Progenitor cell of endocrine pancreas (in vitro differentiated cells): ENCODE measurements at places on chromosomes 6 and 20.

GRCh38 chr6:1757131-1757530, 147.4 kb downstream of the FOXC1 start:
- no peak for DNase-seq

DNA sequence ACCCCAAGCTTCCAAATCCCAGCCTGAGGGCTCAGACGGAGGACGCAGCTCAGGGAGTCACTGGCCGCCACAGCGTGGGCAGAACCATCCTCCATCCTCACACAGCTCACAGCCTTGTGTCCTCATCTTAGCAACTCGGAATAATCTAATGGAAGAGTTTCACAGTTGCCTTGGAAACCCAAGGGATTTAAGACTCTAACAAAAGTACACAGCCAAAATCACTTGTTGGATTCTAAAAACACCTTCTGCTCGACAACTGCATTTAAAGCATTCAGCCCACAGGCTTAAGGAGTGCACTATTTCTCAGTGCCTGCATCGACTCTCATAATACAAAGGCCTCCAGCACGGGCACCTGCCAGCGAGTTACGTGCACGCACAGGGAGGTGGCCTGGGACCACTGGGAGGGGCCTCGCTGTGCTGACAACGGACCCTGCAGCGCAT, 45.4 kb downstream of the ZBTB46 start:
- no peak for DNase-seq

GRCh38 chr6:80234401-80234800, 127.9 kb downstream of the BCKDHB start:
- no peak for DNase-seq

GRCh38 chr6:104046426-104046825, 813.3 kb downstream of the HACE1 start:
- DNase-seq: no peak

GRCh38 chr6:7219310-7219709, 93.7 kb downstream of the SSR1 start:
- no peak for DNase-seq

GRCh38 chr20:41094353-41095055, 42.8 kb upstream of the PLCG1 start:
- no peak for DNase-seq

DNA sequence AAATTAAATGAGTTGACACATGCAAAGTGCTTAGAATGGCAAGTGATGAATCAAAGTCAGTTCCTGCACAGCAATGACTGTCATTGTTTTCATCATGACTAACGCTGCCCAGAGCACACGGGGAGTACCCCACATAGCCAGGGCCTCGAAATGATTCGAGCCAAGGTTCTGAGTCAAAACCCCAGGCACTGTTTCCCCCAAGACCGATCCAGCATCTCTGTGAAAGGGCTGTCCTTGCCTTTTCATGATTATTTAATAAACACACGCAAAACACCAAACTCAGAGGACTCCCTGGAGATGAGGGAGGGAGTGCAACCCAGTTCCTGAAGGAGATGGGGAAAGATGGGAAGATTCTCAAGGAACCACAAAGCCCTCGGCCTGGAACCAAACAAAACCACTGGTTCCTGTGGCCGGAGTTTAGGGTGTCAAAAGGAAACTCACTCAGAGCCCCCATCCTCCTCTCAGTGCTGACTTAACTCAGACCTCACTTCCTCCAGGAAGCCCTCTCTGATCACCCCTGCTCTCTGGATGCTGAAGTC, 3.8 kb downstream of the PREX1 start:
- no peak for DNase-seq

- DNase-seq: no peak
Observed at GRCh38 chr6:2817903-2818443, 23.7 kb downstream of the SERPINB1 start.

DNA sequence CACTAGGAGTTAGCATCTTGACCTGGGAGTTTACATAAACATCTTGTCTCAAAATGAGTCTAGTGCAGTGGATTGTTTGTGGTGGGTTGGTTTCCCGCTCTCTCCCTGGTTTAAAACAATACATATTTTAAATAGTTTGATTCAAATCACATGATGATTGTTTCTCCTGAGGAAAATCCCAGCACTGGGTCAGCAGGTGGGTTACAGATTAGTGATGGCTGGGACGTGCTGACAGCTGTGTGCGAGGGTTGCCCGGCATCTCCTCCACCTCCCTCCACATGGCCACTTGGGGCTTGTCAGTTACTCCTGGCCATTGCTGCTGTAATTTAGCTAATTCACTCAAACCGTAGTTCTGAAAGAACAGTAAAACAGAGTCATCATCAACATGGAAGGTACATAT, 306.4 kb upstream of the CITED2 start:
- DNase-seq: no peak

DNA sequence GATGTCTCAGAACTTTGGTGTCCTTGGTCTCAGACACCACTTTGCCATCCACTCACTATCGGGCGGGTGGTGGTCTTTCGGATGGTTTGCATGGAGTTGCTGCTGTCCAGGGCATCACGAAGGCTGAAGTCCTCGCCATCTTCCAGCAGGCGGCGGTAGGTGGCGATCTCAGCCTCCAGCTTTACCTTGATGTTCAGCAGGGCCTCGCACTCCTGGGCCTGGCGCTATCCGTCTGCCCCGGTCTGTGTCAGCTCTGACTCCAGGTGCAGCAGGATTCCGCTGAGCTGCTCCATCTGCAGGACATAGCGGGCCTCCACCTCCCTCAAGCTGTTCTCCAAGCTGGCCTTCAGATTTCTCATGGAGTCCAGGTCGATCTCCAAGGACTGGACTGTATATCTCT, 36.0 kb downstream of the ZNF311 start:
- no peak for DNase-seq

DNA sequence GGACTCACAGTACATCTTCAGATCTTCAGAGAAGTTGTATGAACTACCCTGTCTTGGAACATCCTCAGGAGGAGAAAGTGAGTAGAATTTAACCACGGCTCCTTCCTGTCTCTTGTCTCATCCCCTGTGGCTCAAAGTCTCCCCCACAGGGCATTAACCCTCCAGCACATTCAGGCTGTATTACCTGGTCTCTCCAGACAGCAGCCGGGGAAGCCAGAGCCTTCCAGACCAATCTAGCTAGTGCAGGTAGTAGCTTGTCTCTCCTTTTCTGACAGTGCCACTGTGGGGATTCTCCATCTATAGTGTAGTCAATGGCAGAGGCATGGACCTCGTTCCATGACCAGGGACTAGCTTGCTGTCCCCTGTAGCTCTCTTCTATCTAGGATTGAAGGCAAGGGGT, 16.9 kb upstream of the ELMO2 start:
- no peak for DNase-seq

DNA sequence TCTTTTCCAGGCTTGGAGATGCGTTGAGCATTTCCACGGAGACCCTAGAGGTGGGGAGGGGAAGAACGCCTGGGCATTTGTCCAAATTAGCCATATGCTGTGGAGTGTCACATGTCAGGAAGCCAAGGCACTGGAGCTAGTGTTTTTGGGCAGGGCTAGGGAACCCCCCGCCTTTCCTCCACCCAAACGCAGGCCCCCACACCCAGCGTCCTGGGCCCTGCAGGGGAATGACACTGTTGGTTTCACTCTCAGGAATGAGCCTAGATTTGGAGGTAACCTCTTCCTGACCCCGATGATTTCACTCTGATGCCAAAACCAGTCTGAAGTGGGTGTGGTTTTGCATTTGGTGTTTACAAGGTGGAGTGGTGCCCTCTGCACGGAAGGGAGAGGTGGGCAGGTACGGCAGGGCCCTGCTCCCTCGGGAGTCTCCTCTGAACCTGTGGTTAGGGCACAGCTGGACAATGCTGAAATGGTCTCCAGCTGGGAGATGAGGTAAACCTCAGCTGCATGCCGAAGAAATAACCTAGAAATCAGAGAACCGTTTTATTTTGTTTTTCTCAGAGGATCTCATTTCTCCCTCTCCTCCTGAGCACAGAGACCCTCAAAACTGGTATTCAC, 29.5 kb downstream of the MTHFD1L start:
- DNase-seq: no peak

- no peak for DNase-seq
Observed at GRCh38 chr20:9027626-9028025, 41.3 kb upstream of the PLCB4 start.

- no peak for DNase-seq
Observed at GRCh38 chr20:49951151-49951550, 15.0 kb downstream of the RNF114 start.

DNA sequence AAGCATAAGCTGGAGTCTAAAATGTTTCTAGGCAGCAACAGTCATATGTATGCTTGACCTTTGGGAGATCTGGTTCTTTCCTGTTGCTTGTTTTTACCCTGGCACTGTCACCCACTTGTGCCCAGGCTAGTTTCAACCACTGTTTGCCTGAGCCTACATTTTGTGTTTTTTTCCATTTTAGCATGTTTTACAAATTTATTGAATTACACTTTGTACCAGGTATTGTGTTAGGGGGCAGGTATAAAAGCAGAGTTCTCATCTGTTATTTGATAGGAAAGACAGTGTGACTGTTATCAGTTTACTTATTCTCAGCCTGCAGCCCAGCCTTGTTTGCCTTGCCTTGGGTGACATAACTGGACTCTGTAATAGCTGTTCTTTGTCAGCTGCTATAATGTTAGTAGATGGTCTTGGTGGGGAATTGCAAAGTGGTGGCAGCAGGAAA, 147.0 kb downstream of the CDKAL1 start:
- DNase-seq: no peak

DNA sequence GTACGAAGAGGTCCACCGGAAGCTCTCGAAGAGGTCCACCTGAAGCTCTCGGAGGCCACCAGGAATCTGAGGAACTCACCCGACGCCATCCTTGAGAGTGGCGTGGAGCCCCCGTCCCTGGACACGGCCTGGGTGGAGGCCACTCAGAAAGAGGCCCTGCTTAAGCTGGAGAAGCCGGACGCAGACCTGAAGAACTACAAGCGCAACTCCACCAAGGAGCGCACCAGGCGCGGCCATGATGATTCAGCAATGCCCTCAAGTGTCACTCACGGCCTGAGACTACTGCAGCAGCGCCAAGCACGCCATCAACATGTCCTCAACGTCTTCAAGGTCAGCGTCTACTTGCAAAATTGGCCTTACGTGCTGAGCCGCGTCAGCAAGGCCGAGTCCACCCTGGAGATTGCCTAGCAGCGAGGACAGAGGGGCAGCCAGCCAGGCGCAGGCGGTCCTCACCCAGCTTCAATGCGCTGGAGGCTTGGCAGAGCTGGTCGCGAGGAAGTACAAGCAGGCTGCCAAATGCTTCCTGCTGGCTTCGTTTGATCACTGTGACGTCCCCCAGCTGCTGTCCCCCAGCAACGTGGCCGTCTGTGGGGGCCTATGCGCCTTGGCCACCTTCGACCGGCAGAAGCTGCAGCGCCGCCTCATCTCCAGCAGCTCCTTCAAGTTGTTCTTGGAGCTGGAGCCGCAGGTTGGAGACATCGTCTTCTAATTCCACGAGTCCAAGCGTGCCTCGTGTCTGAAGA, 7.7 kb upstream of the GJA10 start:
- DNase-seq: no peak

DNA sequence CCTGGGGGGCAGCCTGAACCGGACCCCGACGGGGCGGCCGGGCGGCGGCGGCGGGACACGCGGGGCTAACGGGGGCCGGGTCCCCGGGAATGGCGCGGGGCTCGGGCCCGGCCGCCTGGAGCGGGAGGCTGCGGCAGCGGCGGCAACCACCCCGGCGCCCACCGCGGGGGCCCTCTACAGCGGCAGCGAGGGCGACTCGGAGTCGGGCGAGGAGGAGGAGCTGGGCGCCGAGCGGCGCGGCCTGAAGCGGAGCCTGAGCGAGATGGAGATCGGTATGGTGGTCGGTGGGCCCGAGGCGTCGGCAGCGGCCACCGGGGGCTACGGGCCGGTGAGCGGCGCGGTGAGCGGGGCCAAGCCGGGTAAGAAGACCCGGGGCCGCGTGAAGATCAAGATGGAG, 636 bp downstream of the SRF start:
- DNase-seq: peak; percentile 35

DNA sequence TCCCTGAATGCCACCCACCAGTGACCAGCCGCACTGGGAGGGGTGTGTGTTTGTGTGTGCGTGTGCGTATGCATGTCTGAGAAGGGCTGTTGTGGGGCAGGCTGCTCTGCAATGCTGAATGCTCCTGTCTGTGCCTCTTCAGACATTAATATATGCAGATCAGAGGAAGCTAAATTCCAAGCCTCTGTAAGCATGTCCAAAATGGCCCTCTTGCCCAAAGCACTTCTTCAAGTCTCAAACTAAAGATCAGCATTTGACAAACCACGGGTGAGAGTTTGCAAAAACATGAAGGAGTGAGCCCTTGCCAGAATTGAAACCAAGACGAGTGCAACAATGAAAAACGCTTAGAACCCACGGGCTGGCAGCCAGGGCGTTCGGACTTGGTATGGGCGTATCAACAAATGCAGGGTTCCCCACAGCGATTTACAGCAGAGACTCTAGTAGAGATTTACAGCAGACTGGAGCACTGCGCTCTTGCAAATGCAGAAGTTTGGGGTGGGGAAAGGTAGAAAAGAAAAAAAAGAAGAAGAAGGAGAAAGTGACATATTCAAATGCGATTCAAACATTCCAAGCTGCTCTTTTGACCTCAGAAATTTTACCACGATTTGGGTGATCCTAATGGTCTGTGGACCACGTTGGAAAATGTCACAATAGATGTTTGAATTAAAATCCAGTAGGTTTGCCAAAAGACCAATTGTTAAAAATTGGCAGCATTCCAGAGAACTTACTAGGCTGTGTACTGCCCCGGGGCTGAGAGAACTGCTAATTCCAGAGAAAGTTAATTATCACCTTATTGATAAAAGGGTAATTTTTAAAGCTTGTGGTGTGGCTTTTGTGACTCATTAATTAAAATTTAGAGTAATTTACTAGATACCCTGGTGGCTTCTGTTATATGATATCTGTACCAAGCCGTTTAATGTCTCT, 3.5 kb downstream of the SCML4 start:
- no peak for DNase-seq
